ENCODE measurements at places on chromosomes 1 and 21. TPM values are rescaled to one million over a fixed set of nuclear protein-coding genes. Genes with fewer than 3 reads are reported as not detected.

- DNase-seq: no peak
Measured at GRCh38 chr1:180950321-180950720, 37.6 kb downstream of the KIAA1614 start.

- DNase-seq: peak; percentile 60
Measured at GRCh38 chr1:227318853-227319607, 738 bp upstream of the CDC42BPA start.

GRCh38 chr1:101308935-101309333 is 72.1 kb downstream of the S1PR1 start:
- no peak for DNase-seq

PGLYRP4 gene
- not detected for total RNA-seq

OR6N2 gene
- not detected for total RNA-seq

TCP10L gene
- 0.83 TPM for total RNA-seq
